Cerebellar cortex (tissue), 1 donor: ENCODE measurements at places on chromosomes 5 and 9.

DNA sequence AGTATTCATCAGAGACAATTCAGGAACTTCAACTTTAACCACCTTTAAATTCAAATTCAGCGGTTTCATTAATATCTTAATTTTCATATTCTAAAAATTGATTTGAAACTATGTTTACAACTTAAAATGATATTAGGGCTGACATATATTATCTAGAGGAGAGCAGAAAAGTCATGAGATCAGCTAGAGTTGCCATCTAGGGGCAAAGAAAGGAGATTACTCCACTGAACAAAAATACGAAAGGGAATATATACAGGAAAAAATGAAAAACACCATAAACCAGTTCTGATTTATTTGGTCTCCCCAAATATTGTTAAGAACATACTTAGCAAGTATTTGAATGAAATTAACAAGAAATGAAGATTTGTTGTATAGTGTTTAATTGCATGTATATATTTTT, 946.3 kb downstream of the DTWD2 start:
- DNase-seq = peak; percentile 5

DNA sequence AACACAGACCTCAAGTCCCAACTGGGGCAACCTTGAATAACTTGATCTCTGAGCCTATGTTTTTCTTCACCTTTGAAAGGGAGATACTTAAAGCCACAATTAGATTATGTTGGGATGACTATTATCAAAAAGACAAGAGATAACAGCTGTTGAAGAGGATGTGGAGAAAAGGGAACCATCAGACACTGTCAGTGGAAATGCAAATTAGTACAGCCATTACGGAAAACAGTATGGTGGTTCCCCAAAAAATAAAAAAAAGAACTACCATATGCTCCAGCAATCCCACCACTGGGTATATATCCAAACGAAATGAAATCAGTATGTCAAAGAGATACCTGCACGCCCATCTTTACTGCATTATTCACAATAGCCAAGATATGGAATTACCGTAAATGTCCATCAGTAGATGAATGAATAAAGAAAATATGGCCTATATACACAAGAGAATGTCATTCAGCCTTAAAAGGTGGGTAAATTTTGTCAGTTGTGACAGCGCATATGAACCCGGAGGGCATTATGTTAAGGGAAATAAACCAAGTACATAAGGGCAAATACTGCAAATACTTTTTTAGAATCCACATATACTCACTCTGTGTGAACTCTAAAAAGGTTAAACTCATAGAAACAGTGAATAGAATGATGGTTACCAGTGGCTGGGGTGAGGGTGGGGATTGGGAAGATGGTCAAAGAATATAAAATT, 12.7 kb downstream of the FAT2 start:
- no peak for DNase-seq

DNA sequence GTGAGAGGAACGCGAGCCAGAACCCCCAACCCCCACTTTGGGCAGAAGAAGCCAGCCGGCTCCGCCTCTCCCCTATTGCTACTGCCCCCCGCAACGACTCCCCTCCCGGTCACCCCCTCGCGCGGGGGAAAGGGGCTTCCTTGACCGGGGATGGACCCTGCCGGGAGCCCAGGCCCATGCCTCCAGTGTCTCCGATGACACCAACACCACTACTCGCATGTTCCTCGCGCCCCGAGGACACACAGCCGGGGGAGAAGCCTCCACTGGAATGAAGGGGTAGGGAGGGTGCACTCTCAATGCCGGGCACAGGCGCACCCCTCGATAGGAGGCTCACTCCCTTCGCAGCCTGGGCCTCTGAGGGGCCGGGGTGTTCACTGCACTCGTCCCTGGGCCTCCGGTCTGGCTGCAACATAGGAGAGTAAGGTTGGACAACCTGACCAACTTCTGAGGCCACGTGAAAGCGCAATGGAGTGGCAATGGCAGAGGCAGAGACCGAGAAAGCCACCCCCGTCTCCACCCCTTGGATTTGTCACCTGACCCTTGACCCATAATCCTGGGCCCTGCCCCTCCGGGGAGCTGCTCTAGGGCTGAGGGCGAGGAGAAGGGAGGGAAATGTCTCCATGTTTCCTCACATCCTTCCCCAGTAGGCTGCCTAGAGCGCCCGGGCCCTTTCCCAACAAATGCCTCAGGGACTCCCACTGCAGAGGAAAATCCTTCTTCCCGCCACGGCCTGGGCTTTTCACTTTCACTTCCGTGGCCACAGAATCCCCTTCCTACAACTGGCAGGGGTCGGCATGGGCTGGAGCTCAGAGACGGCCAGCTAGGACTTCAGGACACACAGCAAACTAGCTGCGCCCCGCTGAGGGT, 1.1 kb upstream of the CNTFR start:
- no peak for DNase-seq

DNA sequence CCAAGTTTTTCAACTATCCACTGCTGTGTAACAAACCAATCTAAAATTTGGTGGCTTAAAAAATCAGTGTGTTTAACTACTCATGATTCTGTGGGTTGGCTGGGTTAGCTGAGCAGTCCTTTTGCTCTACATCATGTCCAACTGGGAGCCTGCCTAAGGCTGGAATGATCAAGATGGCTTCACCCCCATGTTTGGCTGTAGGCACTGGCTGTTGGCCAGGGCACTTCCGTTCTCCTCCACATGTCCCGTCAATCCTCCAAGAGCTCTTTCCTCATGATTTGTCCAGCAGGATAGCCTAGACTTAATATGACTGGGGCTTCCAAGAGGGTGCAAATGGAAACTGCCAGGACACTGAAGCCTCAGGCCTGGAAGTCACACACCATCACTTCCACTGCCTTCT, 17.0 kb upstream of the TSSK1B start:
- peak; percentile 28 for DNase-seq

GRCh38 chr5:160155017-160155750, 35.9 kb upstream of the PWWP2A start:
- no peak for DNase-seq
